ENCODE measurements at places on chromosomes 5 and 9.

DNA sequence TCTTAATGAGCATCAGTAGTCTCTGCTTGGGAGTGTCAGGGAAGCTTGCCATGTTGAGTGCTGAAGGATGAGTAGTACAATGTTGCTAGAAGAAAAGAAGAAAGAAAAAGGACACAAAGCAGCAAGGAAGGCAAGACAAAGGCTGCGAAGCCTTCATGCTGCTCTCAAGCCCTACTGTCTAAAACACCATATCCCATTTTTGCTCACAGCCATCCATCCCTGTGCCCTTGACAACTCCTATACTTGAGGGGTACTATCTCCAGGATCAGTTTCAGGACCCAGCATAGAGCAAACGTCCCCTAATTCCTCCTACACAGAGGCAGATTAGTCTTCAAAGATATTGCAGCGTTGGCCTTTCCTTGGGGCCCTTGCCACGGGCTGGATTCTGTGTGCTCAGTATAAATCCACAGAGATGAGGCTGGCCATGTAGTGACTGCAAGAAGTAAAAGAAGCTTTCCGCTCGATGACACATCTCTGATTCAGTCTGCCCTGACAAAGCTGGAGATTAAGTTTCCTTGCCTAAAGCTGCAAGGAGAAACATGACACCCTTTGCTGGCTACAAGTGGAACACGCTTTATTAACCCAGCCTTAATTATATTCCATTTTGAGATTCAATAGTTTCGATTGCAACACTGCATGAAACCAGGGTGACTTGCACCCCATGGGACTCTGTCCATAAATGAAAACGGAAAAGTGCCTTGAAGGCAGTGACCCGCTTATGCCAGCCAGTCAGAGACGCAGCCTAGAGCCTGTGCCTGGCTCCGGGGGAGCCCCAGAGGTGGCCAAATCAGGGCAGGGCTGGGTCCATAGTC, 304.6 kb downstream of the ACTL7B start:
- DNase-seq: no peak

GRCh38 chr5:139215107-139215975, 17.2 kb upstream of the SIL1 start:
- DNase-seq: peak; percentile 89

DNA sequence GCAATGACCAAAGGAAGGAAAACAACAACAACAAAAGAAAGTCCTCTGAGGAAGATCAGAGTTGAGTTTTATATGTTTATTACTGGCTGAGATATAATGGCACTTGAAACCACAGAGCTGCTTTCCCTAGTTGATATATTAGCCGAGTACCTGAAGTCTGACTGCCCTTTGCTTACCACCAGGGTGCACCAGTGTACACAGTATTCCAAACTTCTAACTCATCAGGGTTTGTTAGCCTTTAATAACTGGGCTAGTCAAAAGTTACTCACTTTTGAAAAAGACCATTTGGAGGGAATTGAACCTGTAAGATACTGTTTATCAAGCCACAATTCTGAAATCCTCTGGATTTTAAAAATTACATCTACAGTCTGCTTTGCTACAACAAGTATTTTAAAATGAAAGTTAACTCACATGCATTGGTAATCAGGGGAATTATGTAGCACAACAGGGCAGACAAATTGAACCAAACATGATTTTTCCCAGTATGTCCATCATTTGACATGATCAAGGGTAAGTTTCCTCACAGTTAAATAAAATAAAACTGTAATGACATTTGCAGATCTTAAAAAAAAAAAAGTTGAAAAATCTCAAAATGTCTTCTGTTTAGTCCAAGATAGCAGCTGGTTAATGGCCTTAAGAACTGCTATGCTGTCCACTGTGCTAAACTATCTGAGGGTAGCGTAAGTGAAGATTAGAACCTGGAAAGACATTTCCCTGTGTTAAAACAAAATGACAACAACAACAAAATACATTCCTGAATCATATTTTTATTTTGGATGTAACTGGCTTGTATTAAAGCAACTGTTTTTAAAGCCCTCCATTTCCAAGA, 57.3 kb upstream of the C6 start:
- peak; percentile 31 for DNase-seq

- no peak for DNase-seq
These were observed 104.8 kb upstream of the CD180 start for GRCh38 chr5:67301285-67301903.

- DNase-seq: no peak
These were observed 17.7 kb downstream of the RAD1 start for GRCh38 chr5:34897646-34898045.

DNA sequence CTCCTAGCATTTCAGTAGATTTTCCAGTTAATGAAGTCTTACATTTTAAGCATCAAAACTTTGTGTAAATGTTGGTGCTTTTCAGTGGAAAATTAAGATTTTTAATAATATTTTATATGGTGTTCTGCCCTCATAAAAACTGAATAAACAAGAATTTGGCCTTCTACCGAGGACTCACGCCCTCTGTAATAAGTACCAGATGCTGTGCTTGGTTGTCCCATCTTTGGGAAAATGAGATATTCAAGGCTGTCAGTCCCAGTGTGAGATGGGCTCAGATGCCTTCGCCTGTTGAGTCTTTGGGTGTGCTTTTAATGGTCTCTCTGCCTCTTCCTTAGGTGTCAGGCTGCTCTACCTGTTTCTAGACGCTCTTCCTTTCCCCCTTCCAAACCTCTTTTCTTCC, 28.7 kb downstream of the GALNT12 start:
- DNase-seq: no peak

DNA sequence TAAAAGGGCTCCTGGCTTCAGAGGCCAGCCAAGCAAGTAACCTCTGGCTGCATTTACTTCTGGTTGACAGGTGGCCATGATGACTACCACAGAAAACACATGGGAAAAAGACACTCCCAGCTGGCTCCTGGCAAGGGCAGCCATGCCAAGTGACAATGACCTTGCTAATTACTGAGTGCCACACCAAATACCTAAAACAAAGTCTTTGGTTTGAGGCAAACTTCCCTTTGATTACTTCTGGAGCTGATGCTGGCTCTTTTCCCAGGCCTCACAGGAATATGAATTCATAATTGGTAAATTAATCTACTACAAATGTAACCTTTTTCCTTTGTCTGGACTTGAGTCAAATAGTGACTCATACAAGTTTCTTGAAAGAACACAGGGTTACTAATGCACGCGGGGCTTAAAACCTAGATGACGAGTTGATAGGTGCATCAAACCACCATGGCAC, 61.0 kb downstream of the LPAR1 start:
- no peak for DNase-seq

DNA sequence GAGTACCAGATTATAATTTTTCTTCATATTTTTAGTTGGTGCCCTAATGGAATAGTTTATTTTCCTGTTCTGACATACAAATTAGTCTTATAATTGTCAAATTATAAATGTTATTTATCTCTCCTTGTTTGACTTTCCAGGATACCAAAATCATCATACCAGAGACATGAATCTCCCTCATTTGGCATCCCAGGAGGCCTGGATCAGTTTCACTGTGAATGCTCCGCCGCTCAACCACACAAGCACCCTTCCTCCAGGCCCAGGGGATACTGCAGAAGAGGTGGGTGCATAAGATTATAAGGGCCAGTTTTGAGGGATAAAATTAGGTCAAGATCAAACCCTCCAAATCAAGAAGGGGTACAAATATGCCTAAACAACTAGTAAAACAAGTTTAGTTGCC, 1229.3 kb downstream of the CDH12 start:
- DNase-seq: no peak

GRCh38 chr5:145791866-145792265, 43.3 kb downstream of the PRELID2 start:
- DNase-seq: no peak
